ENCODE measurements at places on chromosomes 5 and 9. TPM values are rescaled to one million over a fixed set of nuclear protein-coding genes. Genes with fewer than 3 reads are reported as not detected.

GRCh38 chr9:38215465-38215864, 146.4 kb upstream of the SHB start:
- H3K36me3 ChIP-seq = no peaks in the 10 kb centered on the region
- no peaks in the 10 kb centered on the region for H3K27me3 ChIP-seq
- no peaks in the 10 kb centered on the region for H3K4me1 ChIP-seq
- H3K4me3 ChIP-seq = no peak overlapping the region

- DNase-seq = no peak
- H3K27me3 ChIP-seq = peaks cover 3% of the 10 kb centered on the region
- H3K27ac ChIP-seq = no peak overlapping the region
These were observed 19.1 kb upstream of the ADCY2 start for GRCh38 chr5:7376871-7377270.

DNA sequence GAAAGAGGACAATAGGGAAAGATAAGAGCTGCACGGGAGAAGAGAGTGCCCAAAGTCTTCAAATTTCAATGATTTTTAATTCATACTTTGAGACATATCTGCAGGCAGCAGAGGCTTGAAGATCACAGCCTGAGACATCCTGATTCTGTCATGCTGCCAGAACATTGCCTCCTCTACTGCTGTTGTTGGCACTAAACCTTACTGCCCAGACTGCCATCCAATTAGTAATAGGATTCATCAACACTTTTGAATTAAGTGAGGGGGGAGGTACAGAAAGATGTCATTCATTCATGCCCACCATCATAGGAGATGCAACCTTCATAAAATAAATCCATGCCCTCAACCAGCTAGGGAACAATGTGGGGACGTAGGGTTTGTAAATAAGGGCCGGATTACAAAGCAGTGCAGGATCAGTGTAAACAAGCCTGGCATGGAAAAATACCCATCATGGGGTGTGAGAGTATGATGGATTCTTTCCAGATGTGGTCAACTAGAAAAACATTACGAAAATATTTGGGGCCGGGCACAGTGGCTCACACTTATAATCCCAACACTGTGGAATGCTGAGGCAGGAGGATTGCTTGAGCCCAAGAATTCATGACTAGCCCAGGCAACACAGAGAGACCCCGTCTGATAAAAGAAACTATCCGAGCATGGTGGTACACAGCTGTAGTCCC, 122.1 kb upstream of the DAPK1 start:
- no peaks in the 10 kb centered on the region for H3K27me3 ChIP-seq
- no peaks in the 10 kb centered on the region for H3K36me3 ChIP-seq
- DNase-seq = no peak
- H3K4me3 ChIP-seq = no peak overlapping the region
- H3K4me1 ChIP-seq = no peaks in the 10 kb centered on the region

GRCh38 chr9:22286661-22287060, 160.0 kb upstream of the DMRTA1 start:
- no peaks in the 10 kb centered on the region for H3K27me3 ChIP-seq
- H3K27ac ChIP-seq = no peak overlapping the region
- no peak overlapping the region for H3K4me3 ChIP-seq
- no peak for DNase-seq
- no peaks in the 10 kb centered on the region for H3K36me3 ChIP-seq

GRCh38 chr5:10635257-10635866, 71.5 kb downstream of the ANKRD33B start:
- H3K36me3 ChIP-seq = no peaks in the 10 kb centered on the region
- H3K4me3 ChIP-seq = no peak overlapping the region
- H3K27ac ChIP-seq = no peak overlapping the region
- H3K27me3 ChIP-seq = peaks cover 6% of the 10 kb centered on the region

DNA sequence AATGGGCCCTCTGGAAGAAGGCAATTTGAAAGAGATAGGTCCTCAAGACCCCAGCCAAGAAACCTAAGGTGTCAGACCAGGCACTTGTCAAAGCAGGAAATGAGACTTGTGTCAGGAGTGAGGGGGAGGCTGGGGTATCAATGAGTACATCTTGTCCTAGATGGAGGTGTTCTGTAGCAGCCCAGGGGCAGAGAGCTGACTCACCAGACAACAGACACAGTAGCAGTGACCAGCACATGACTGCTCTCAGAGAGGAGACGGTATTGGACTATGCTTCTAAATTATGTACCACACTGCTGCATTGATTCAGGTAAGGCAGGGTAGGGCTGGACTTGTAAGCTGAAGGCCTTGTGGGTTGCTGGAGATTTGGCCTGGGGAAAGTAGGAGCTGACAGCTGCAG, 551.2 kb upstream of the KLF4 start:
- H3K27me3 ChIP-seq = no peaks in the 10 kb centered on the region
- H3K36me3 ChIP-seq = peaks cover 6% of the 10 kb centered on the region
- H3K4me3 ChIP-seq = no peak overlapping the region

GRCh38 chr9:97053717-97054116, 14.8 kb upstream of the CTSV start:
- H3K27me3 ChIP-seq = peaks cover 19% of the 10 kb centered on the region
- H3K27ac ChIP-seq = no peak overlapping the region
- H3K4me1 ChIP-seq = no peaks in the 10 kb centered on the region
- H3K36me3 ChIP-seq = no peaks in the 10 kb centered on the region

- DNase-seq = no peak
- H3K4me1 ChIP-seq = peaks cover 2% of the 10 kb centered on the region
- peaks cover 1% of the 10 kb centered on the region for H3K27me3 ChIP-seq
- no peak overlapping the region for H3K27ac ChIP-seq
- no peak overlapping the region for H3K4me3 ChIP-seq
- H3K36me3 ChIP-seq = no peaks in the 10 kb centered on the region
These were observed 55.5 kb upstream of the MEF2C start for GRCh38 chr5:88938488-88938887.

DNA sequence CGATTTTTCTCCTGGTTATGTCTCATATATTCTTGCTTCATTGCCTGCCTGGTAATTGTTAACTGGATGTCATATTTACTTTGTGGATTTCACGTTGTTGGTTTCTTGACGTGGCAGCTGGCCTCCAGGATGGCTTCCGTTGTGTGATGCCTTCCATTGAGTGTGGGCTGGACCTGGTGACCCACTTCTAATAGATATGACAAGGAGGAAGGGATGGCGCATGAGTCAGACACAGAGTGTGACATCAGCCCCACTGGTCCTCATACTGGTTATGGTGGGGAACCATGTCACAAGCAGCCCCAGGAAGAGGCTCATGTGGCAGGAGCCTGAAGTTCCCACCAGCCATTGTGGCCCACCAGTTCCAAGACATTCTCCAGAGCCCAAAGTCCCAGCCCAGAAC, 6.4 kb upstream of the PAEP start:
- H3K27me3 ChIP-seq = peaks cover 2% of the 10 kb centered on the region
- no peaks in the 10 kb centered on the region for H3K36me3 ChIP-seq
- H3K4me1 ChIP-seq = no peaks in the 10 kb centered on the region

DNA sequence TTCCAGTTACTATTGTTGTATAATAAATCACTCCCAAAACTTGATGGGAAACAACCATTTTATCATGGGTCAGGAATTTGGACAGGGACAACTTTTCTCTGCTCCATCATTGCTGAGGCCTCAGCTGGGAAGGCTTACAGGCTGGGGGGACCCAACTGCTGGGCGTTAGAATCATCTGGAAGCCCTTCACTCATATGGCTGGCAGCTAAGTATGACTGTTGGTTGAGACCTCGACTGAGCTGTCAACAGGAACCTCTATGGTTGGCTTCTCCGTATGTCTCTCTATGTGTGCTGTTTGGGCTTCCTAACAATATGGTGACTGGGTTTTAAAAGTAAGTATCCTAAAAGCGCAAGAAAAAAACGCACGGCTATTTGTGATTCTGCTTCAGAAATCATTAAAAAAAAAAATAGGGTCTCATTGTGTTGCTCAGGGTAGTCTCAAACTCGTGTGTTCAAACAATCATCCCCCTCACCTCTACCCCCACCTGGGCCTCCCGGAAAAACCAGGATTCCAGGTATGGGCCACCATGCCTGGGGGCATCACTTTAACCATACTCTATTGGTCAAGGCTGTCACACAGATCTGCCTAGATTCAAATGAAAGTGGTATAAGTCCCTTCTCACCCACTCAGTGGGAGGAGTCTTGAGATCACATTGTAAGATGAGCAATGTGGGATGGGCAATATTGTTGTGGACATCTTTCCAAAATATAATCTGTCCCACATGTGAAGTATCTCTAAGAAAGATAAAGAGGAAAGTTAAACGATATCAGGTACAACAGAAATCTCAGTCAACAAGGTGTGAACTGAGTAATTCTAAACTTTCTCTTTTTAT, 15.2 kb downstream of the FNBP1 start:
- H3K4me1 ChIP-seq = peaks cover 100% of the 10 kb centered on the region
- no peak for DNase-seq
- H3K4me3 ChIP-seq = peak overlapping the region; percentile 27
- peak overlapping the region; percentile 70 for H3K27ac ChIP-seq

- H3K4me3 ChIP-seq = no peak overlapping the region
- H3K36me3 ChIP-seq = no peaks in the 10 kb centered on the region
- no peaks in the 10 kb centered on the region for H3K27me3 ChIP-seq
- no peak overlapping the region for H3K27ac ChIP-seq
- no peaks in the 10 kb centered on the region for H3K4me1 ChIP-seq
- no peak for DNase-seq
These were observed 23.2 kb upstream of the LVRN start for GRCh38 chr5:115939059-115939458.

DNA sequence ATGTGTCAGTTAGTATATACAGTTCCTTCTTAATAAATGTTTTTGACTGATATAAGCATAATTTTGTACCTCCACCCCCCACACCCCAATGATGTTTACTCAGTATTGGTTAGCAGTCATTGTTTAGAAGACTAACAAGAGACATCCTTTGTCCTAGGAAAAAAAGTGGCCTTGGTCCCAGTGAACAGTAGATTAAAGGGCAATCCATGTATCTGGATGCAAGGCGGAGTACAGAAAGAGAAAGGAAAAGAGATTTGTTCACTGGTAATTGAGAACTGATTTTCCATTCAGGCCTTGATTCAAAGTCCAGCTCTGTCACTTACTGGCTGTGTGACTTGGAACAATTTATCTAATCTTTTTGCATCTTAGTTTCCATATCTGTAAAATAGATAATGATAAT, 4.6 kb downstream of the RALGPS1 start:
- no peaks in the 10 kb centered on the region for H3K27me3 ChIP-seq
- DNase-seq = no peak
- peaks cover 3% of the 10 kb centered on the region for H3K36me3 ChIP-seq

DNA sequence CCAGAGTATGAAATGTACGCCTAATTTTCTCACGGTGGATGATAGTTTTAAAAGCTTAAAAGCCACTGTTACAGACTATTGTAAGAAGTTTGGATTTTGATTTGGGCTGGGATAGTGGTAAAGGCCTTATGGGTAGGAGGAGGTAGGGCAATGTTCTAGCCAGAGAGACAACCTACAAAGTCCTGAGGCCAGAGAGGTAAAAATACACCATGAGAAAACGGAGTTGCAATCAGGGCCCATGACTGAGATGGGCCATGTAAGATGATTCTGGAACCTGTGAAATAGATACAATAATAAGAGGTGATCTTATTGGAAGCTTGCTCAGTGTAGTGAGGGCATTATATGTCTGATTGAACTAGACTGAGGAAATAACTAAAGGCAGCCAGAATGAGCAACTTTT, 188.8 kb downstream of the RFX3 start:
- H3K27ac ChIP-seq = peak overlapping the region; percentile 8
- peaks cover 2% of the 10 kb centered on the region for H3K36me3 ChIP-seq
- DNase-seq = no peak
- H3K4me1 ChIP-seq = no peaks in the 10 kb centered on the region
- H3K27me3 ChIP-seq = no peaks in the 10 kb centered on the region
- no peak overlapping the region for H3K4me3 ChIP-seq

GRCh38 chr5:157217289-157218024, 36.8 kb downstream of the ITK start:
- peaks cover 93% of the 10 kb centered on the region for H3K4me1 ChIP-seq
- H3K4me3 ChIP-seq = peak overlapping the region; percentile 65
- peak overlapping the region; percentile 90 for H3K27ac ChIP-seq
- H3K27me3 ChIP-seq = peaks cover 1% of the 10 kb centered on the region
- DNase-seq = no peak

DNA sequence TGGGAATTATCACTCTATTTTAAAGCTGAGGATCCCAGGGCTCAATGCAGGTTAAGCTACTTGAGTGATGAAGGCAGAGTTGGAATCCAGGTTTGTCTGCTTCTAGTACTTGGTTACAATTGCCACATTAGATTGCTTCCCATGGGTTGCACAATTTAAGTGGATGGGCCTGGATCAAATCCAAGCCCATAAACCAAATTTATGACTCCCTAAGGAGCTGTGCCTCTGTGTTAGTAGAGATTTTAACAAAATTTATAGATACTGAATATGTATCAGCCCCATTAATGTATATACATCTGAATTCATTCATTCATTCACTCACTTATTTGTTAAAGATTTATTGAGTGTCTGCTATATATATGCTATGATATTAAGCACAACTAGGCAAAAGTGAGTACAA, 332.3 kb upstream of the KLF9 start:
- H3K4me3 ChIP-seq = no peak overlapping the region
- no peaks in the 10 kb centered on the region for H3K4me1 ChIP-seq
- no peaks in the 10 kb centered on the region for H3K36me3 ChIP-seq

The SH3RF2 gene
- not detected for polyA plus RNA-seq

The OSMR gene
- polyA plus RNA-seq = not detected

The IGIP gene
- not detected for polyA plus RNA-seq

The ORM2 gene
- polyA plus RNA-seq = not detected
